ENCODE measurements at places on chromosomes 7 and 10.
A peak's percentile ranks its signal among the peaks of the same experiment; 100 is the strongest.

- DNase-seq, result no peak
Observed at GRCh38 chr10:86968271-86968993, at the start of gene ADIRF. TSS of gene ADIRF (plus strand) at chr10:86968482. CDS start at chr10:86968545, 63 bp downstream.

- DNase-seq, result no peak
Observed at GRCh38 chr10:61068471-61068870, 124.5 kb upstream of the RHOBTB1 start.

- DNase-seq, result no peak
Observed at GRCh38 chr10:128140425-128140824, 14.2 kb upstream of the MKI67 start.

DNA sequence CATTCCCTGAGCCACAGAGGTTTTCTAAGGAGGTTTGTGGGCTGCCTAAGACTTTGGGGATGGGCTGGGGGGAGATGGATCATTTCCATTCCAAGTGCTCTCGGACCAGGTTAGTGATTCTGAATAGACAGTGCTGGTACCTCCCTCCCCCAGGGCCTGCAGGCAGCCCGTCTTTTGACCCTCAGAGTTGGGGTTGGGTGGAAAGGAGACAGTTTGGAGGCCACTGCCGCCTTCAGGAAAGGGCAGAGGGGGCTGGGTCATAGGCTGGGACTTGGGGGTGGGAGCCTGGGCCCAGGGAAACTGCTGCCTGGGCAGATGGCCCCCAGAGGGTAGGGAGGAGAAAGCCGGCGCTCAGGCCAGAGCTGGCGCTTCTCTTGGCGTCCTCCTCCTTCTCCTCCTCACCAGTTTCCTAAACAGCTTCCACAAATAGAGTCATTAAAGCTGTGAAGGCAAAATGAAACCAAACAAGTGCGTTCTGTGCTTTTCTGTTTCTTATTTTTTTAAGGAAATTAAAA is 4.4 kb downstream of the UNC5B start:
- no peak for DNase-seq

- no peak for DNase-seq
Observed at GRCh38 chr10:98852686-98853085, 383.0 kb downstream of the HPSE2 start.

- no peak for DNase-seq
Observed at GRCh38 chr10:70699659-70700174, 27.4 kb downstream of the ADAMTS14 start.

GRCh38 chr10:87761892-87762291 is 56.1 kb downstream of the ATAD1 start:
- DNase-seq, result peak; percentile 4

- no peak for DNase-seq
Observed at GRCh38 chr10:100072514-100072913, 9.2 kb downstream of the CPN1 start.

DNA sequence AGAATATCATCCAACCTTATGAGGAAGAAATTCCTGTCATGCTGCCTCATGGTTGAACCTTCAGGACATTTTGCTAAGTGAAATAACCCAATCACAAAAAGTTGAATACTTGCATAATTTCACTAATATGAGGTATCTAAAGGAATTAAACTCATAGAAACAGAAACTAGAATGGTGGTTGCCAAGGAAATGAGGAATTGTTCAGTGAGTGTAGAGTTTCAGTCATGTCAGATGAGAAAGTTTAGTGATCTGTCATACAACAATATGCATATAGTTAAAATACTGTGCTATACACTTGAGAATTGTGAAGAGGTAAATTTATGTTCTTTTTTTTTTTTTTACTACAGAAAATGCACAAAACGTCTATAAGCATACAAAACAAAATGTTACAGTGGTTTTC is 60.7 kb downstream of the R3HCC1L start:
- no peak for DNase-seq

GRCh38 chr7:150343225-150343624 is 1.8 kb upstream of the RARRES2 start:
- no peak for DNase-seq

GRCh38 chr10:52900593-52900992 is 128.0 kb upstream of the MBL2 start:
- no peak for DNase-seq

DNA sequence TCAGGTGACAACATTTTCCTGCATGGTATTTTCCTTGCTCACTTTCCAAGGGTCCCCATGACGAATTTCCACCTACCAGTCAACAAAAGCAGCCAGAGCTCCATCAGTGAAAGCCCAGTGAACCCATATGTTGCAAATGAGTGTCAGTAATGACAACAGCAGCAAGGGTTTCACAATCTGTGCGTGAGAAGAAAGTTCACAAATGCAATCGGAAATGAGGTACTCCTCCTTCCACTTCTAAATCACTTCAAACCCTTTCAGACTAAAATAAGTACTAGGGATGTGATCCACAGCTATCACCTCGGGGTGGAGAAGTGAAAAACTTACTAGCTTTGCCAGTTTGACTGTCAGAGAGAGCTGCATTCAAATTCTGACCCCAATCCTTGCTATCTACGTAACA is 55.6 kb upstream of the BET1 start:
- no peak for DNase-seq
